ENCODE measurements at places on chromosomes 1 and 21.

DNA sequence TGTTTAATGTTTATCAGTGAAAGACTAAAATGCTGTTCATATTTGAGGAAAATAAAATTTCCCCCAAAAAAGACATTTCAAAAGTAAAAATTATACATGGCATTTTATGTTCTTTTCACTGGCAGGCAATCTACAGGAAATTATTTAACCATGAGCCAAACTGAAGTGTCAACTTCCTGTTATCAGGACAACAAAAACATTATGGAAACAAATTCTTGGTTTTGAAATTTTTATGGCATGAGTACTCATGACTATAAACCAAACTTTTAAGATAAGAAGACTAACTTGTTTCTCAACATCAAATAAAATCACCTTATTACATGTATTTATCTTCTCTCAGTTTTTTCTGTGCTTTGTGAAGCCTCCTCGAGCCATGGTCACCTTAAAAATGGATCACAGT, 698.6 kb downstream of the LTN1 start:
- DNase-seq: no peak

- no peak for DNase-seq
These were observed 51.1 kb upstream of the IGSF21 start for GRCh38 chr1:18056545-18056944.

DNA sequence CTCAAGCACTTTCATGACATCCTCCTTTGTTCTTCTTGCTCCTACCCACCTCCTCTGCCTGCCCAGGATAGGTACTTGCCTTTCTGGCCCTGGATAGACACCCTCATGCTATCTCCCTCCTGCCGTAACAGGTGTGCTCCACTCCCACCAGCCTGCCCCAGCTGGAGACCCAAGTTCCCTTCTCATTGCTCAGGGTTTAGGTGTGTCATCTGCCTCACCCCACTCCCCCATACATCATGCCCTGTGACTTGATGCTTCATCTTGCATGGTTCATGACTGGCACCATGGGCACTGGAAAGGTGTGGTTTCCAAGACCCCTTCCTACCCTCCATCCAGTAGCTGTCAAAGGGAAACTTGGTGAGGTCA, 5.9 kb downstream of the RHEX start:
- no peak for DNase-seq

DNA sequence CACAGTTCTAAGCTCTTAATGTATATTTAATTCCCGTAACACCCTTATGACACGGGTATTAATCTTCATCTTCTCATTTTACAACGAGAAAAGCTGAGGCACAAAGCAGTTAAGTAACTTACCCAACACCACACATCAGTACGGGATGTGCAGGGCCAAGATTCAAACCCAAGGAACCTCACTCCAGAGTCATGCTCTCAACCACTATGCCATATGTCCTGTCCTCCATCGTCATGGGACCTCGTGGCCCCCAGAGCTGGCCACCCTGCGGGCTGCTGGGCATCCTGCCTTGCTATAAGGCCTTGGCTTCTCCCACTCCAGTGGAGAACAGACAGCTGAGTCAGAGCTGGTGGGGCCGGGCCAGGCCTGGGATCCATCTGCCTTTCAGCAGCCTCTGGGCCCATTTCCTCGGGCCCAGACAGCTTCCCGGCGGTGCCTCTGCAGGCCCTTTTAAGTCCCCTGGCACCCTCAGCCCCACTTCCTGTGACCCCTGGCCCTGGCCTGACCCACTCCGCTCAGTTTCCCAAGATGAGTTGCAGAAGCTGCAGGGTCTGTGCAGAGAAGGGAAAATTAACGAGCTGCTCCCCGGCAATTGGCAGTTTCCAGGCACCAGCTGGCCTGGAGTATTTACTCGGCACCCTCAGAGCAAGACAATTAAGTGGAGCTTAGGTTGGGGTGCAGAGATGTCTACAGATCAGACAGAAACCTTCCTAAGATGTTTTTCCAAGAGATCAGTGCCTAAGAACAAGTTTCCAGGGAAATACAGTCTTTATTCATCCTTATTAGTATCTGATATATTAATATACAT, 98.2 kb downstream of the EPHB2 start:
- DNase-seq: peak; percentile 82

DNA sequence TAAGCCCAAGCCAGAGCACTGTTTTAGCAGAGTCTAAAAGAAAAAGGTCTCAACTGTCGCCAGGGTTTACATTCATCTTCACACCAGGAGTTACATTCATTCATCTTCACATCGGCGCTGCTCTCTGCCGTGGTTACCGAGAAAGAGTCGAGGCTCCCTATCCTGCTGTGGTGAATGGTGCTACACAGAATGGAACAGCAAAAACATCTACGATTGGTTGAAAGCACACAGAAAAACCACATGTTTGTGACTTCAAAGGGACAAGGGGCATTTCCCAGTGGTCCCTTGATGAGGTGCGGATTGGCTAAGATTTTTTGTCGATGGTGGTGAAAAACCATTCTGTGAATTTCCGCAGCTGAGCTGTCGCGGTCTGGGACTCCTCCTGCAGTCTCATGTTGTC, 231.1 kb downstream of the SIPA1L2 start:
- no peak for DNase-seq

- peak; percentile 82 for DNase-seq
These were observed 31.0 kb downstream of the SLC45A1 start for GRCh38 chr1:8348777-8349472.

GRCh38 chr1:156947818-156948525, 27.5 kb downstream of the LRRC71 start:
- no peak for DNase-seq

DNA sequence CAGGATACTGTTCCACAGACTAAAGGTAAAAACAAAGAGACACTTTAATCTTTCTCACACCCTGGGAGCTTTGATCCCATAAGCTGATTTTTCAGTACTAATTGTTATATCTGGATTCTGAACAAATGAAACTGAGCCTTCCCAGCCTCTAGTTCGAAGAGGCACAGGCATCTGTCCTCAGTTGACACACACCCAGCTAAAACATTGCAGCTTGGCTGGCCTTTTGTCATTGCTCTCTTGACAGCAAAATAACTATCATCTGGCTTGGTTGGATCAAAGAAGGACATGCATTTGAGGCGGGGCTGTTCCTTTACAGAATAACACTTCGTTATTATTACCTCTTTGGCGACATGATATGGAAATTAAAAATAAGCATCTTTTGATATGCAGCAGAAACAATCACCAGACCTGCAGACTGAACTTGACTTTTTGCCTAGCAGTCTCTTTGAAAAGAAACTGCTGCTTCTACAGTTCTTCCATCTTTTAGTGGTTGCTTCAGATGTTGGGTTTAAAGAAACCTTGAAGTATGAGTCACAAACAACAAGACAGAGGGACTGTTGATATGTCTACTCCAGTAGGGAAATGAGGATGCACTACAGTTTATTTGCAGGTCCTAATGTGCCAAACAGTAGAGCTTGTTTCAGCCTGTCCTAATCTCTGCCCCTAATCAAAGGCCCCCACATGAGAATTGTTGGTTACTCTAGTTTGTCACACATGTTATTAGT, 166.5 kb downstream of the TPR start:
- DNase-seq: no peak

- no peak for DNase-seq
These were observed 29.5 kb downstream of the KCNA3 start for GRCh38 chr1:110645211-110645610.

- DNase-seq: no peak
These were observed 8.3 kb downstream of the ARHGAP30 start for GRCh38 chr1:161061419-161061818.

DNA sequence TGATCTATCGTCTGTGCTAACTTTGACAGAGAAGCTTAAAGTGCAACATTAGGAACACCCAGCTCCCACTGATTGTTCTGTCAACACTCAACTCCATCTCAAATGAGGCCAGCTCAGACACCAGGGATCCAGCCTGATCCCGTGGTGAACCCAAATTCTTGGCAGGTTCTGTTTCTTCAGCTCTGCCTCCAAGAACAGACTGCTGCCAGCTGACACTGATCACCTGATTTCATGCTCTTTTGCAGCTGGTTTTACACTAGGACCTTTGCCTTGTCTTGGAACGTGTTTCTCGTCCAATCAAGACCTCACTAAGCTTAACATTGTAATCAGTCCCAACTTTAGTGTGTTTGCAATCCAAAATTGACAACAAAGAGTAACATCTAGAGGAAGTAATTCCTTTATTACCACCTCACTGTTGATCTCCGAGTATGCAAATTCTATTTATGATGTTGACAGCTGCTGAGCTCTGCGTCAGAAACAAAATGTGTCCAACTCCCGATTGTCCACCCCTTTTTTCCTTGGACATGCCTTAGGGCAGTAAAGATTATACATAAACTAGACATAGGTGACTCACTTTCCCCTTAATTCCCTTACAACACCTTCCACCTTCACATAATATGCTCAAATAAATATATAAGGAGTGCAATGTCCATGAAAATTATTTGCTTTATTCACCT, 1.6 kb upstream of the HYI start:
- DNase-seq: no peak

DNA sequence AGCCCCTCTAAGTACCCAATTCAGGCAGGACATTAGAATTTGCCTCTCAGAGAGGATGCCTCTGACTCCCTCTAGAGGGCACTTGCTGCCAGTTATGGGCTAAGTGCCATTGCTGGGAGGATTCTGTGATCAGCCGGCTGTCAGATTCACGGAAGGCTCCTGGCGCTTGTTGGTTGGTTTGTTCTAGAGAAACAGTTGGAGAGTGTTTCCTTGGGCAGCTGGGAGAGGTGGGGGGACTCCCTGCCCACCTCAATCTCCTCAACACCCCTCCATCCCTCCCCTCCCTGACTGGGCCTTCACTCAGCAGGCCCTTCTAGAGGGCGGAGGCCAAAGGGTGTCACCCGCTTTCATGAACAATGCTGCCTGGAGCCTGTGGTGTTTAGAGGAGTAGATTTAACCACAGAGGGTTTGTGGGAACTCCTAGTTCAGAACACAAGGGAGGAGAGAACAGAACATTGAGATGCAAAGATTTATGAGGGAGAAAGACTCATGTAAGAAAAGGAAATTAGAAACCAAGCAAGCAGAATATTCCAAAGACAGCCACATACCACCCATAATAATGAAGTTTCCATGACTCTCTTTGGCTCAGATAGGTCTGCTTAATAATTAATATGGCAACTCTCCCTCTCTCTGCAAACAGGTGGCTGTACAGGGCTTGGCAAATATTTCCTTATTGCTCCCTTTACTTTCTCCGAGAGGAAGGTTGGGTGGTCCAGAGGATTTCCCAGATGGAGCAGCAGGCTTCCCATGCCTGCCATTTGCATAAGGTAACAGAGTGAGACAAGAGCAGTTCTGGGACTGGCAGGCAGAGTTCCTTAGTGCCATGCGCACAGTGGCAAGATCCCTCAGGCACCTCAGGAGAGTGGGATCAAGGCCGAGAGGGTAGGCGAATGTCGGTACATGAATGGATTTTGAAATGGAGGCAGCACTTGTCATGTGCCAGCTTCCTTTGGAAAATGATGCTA, 30.0 kb upstream of the ACP6 start:
- DNase-seq: peak; percentile 49

DNA sequence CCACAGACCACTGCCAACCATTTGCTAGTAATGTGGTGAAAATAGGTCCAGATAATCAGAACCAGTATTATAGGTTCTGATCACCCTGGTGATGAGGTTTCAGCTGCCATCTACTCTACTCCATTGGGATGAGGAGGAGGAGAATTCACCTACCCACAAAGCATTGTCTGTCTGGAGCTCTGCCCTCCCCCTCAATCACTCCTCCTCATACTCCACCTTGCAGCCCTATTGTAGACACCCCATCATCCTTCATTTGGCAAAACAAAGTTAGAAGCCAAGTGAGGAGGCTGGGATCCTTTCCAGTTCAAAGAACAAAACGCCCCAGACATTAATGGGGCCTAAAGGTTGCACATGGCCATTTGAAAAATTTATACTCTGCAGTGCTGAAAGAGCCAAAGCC, 157.4 kb upstream of the L1TD1 start:
- DNase-seq: no peak

DNA sequence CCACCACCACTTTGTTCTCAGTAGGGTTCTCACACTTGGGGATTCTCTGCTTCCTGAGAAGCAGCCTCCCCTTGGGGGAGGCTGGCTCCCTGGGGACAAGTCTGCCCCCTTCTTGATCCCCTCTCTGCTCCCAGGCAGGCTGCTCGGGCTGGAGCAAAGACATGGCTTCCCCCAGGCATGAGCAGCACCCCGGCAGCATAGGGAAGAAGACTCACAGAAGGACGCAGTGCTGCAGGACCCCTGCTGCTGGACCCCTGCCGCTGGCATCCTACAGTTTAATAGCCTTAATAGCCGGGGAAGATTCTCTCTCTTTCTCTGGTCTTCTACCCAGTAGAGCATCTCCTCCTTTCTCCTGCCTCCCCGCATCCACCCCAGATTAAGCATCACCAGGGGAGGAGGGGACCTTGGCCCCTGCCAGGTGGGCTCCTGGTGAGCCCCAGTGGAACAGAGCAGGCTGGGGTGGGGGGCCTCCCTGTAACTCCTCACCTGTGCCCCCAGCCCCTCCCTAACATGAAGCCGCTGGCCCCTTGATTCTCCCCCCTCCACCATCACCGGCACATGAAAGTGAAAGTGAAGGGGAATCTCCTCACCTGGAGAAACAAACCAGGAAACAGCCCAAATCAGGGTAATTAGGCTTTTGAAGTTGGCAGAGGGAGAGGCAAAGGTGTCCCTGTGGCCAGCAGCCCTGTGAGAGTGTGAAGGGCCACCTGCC, 2.5 kb downstream of the WNT3A start:
- DNase-seq: no peak

DNA sequence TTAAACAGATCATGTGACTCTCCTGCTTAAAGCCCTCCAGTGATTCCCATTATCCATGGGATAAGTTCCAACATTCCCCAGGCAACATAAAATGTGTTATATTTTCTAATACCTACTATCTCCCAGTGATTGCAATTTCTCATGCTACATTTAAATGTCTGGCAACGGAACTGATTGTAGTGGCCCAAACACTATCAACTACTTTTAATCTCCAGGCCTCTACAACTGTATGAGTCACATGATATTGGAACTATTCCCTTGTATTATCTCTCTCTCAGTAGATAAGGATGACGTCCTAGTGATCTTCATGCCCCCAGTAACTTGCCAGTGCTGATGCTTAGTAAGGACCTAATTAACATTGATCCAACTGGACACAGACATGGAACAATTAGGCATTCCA, 49.9 kb downstream of the ERICH3 start:
- no peak for DNase-seq

All from Right ventricle myocardium superior (tissue), 1 donor.